ENCODE measurements at places on chromosomes 4 and X.

DNA sequence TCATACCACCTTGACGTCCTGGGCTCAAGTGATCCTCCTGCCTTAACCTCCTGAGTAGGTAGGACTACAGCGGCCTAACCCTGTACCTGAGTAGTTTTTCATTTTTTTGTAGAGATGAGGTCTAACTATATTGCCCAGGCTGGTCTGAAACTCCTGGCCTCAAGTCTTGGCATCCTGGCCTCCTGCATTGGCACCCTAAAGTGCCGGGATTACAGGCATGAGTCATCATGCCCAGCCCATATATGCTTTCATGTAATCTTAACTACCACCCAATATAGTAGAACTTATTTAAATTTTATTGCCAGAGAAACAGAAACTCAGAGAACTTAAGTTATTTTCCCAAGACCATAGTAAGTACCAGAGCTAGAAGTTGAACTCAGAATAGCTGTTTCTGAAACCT lies 27.1 kb downstream of the AFM start:
- no peak for DNase-seq

- DNase-seq: no peak
Measured at GRCh38 chr4:168876106-168876505, 133.9 kb downstream of the CBR4 start.

GRCh38 chr4:159027535-159027934 lies 75.3 kb upstream of the RAPGEF2 start:
- no peak for DNase-seq

GRCh38 chrX:131607792-131608369 lies 64.0 kb downstream of the OR13H1 start:
- DNase-seq: no peak

GRCh38 chr4:24639714-24640113 lies 55.4 kb upstream of the DHX15 start:
- no peak for DNase-seq

GRCh38 chr4:10659251-10659650 lies 25.3 kb downstream of the CLNK start:
- DNase-seq: no peak

DNA sequence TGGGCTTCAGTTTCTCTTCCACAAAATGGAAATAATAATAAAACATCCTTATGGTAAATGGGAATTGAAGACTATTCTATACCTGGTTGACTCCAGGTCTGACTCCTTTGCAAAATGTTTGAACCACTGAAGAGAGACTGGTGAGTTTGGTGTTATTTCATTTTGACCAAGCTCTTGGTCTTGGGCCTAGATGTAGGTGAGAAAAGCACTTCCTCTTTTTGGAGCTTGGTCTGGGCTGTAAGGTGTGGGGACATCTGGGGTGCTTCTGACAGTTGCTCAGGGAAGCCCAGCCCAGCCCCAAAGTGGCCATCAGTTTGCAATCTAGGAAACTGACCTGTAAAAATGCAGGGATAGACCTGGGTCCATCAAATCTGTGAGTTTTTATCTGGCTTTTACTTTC lies 26.8 kb upstream of the SOD3 start:
- no peak for DNase-seq

- no peak for DNase-seq
Measured at GRCh38 chrX:71565474-71566041, 12.7 kb upstream of the GCNA start.

GRCh38 chr4:147791341-147791740 lies 59.5 kb downstream of the ARHGAP10 start:
- no peak for DNase-seq

DNA sequence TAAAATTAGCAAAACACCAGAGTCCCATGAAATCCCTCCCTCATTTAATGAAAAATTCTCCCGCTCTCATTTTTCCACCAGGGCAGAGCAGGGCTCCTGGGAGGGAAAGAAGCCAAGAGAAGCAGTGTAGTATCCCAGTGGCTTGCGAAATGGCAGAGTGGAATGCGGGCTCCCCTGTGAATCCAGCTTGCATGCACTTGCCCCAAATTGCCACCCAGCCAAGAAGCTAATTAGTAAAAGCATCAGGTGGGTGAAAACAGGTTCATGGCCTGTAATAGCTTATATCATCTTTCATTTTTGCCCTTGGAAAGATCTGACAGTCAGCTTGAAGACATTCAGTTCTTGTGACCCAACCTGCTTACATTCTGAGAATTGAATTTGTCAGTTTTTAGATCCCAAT lies 10.1 kb downstream of the AMOT start:
- no peak for DNase-seq

GRCh38 chrX:136577552-136577951 lies 45.5 kb downstream of the VGLL1 start:
- DNase-seq: peak; percentile 33

GRCh38 chrX:51098046-51098445 lies 187.5 kb downstream of the BMP15 start:
- no peak for DNase-seq

- no peak for DNase-seq
Measured at GRCh38 chrX:34147345-34147744, 15.2 kb upstream of the FAM47A start.

DNA sequence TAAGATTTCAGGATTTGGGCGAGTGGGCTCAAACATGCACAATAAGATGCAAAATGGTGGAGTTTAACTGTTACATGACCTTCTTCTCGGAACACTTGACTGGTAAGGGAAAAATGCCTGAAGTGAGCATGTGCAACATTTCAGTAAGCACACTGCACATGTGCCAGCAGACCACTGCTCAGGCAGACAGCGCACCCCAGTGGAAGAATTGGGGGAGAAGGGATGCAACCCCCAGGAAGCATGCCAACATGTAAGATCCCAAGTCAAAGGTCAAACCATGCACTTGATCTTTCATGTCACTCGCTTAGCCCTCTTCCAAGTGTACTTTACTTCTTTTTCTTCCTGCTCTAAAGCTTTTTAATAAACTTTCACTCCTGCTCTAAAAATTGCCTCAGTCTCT lies 256.3 kb downstream of the CENPC start:
- DNase-seq: peak; percentile 62

GRCh38 chr4:168514249-168514852 lies 17.5 kb downstream of the PALLD start:
- DNase-seq: no peak

DNA sequence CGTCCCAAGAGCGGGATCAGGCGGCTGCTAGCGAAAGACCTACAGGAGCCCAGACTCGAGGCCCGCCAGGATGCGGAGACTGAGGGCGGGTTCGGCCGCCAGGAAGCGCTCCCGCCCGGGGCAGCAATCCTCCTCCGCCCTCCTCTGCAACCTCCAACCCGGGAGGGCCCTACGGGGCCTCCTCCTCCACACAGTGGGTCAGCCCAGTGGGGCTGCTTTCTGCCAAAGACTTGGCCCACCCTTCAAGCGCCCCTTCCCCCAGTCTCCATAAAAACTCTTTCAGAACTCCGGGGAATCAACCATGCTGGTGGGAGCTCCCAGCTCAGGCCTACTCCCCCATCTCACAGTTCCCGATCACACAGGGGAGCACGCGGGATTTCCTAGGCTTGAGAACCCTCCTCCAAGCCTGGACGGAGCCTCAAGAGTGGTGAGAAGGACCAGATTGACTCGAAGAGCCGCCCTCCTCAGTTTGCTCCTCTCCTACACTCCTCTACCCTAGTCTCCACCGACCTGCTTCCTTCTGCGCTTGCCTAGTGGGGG lies 77.5 kb downstream of the RLIM start:
- no peak for DNase-seq

DNA sequence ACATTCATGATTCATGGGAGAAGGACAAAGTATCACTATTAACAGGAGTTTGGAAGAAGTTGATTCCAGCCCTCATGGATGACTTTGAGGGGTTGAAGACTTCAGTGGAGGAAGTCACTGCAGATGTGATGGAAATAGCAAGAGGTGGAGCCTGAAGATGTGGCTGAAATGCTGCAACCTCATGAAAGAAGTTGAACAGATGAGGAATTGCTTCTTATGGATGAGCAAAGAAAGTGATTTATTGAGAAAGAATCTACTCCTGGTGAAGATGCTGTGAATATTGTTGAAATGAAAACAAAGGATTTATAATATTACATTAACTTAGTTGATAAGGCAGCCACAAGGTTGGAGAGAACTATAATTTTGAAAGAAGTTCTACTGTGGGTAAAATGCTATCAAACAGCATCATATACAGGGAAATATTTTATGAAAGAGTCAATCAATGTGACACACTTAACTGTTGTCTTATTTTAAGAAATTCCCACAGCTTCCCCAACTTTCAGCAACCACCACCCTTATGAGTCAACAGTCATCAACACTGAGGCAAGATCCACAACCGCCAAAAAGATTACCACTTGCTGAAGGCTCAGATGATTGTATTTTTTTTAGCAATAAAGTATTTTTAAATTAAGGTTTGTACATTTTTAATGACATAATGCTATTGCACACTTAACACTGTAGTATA lies 302.6 kb downstream of the CBLL2 start:
- DNase-seq: no peak

DNA sequence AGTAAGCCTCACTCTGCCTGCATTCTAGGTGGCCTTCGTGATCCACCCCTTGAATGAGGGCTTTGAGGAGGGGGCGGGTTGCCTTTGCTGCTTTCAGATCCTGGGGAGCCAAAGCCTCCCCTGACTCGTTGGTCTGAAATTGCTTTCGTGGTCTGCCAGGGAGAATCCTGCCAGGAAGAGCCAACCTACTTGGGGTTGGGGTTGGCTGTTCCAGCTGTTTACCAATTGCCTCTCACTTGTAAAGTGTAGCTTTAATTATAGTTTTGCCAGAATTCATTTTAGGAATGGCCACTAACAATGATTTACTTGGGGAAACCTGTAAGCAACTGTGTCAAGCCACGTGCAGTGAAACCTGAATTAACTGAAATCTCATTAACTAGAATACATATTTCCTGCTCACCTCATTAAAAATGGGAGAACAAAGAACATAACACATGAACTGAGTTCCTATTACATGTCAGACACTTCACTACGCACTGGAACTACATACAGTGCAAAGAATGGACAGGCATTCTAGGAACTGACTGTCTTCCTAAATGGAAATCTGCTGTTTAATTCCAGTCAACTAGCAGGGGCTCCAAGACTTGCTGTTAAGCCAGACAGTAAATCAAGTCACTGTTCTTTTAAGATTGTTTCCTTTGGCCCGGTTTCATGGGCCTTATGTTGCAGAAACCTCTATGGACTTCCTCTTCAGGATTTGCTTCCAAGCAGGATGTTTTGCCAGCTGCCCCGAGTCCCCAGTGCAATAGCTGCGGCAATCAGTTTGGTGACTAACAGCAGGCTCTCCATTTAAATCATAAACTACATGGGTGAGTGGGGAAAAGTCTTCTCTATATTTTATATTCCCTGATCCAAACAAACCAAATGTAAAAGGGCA lies 16.4 kb upstream of the NKRF start:
- DNase-seq: no peak

DNA sequence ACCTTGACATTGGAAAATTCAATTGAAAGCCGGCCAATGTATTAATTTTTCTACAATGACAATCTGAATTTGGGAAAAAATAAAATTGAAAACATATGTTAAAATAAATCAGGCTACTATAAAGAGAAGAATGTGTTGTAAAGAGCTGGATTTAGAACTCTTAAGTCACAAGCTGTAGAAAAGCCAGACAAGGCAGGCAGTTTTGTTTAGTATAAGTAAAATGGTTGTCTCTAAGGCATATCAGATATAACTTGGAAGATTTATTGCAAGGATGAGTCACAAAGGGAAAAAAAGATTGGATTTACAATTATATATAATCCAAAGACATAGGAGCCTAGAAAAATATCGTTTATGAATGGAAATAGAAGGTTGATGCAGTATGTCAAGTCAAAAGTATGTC lies 549.1 kb upstream of the EPHA5 start:
- DNase-seq: no peak

GRCh38 chrX:123961268-123962005 lies at the start of gene STAG2:
STAG2 (plus strand) TSS chrX:123961706; CDS start chrX:124022628, 60,922 bp downstream.
- DNase-seq: peak; percentile 59

GRCh38 chr4:76022677-76023076 lies 620 bp downstream of the CXCL10 start:
- no peak for DNase-seq

- DNase-seq: no peak
Measured at GRCh38 chrX:12988797-12989196, 13.9 kb downstream of the TMSB4X start.

- no peak for DNase-seq
Measured at GRCh38 chr4:127155116-127155515, 477.6 kb upstream of the INTU start.

DNA sequence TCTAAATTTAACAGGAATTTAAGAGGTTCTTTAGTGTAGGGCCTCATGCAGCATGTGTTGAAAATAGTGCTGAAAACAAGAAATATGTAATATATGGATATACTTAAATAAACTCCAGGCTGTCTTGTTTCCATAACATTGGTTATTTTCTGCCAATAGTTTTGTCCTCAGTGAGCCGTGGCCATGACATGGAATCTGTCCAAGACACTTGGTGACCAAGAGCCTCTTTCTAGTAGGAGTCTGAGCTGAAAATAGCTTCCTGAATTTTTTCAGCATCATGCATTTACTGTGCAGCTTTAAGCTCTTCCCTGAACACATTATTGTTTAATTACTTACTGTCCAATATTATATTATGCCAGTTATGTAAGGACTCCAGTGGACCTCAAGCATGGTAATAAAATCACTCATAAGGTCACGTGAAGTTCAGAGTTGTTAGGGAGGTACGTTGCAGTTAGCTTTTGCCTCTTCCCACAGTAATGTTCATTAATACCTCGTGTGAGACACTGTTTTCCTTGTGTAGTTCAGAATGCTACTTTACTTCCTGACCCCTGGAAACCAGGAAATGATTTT lies 488.2 kb downstream of the GRID2 start:
- DNase-seq: no peak

GRCh38 chr4:127370604-127371003 lies 262.2 kb upstream of the INTU start:
- DNase-seq: no peak

- DNase-seq: no peak
Measured at GRCh38 chr4:180805101-180805500, 1438.1 kb upstream of the TENM3 start.

DNA sequence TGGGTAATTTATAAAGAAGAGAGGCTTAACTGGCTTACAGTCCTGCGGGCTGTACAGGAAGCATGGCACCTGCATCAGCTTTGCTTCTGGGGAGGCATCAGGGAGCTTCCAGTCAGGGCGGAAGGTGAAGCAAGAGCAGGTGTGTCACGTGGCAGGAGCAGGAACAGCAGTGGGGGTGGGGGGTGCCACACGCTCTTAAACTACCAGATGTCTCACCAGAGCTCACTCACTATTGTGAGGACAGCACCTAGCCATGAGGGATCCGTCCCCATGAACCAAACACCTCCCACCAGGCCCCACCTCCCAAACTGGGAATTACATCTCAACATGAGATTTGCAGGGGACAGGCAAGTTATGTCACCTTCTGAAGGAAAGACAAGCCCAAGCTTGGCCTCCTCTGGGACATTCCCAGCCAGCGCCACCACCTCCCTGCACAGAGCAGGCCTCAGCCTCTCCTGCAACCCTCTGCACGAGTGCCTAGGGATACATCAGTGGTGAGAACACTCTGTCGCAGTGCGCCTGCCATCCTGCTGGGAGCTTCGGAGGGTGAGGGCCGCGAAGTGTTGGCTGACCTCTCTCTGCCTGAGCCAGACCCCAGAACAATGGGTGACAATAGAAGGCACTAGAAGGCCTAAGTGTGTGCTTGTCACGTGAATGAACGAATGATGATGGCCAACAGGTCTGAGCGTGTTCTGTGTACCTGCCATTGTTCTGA lies 244.3 kb downstream of the EVC2 start:
- DNase-seq: no peak

GRCh38 chrX:99353412-99353811 lies 1056.7 kb downstream of the PCDH19 start:
- no peak for DNase-seq
